ENCODE measurements at places on chromosomes 5 and 9.
A peak's percentile ranks its signal among the peaks of the same experiment; 100 is the strongest.

- no peak for DNase-seq
Observed at GRCh38 chr5:84130006-84130580, 254.6 kb downstream of the EDIL3 start.

GRCh38 chr9:106420511-106420944 is 442.4 kb upstream of the ZNF462 start:
- DNase-seq: no peak

DNA sequence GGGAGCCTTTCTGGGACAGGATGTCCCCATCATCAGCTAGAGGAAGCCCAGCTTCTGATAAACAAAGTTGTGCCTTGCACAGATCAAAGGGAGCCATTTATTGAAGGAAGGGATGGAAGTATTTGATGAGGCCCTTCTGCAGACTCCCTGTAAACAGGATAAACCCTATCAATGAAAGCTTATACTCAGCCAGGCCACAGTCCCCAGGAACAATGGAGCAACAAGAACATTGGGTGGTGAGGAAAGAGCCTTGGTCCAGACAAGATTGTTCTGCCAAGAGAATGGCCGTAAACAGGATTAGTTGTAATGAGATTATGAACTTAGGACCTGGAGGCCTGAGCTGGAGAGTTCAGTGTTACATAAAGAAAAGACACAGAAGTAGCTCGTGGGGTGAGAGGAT is 40.5 kb upstream of the LIFR start:
- DNase-seq: no peak

GRCh38 chr5:99316484-99316883 is 387.7 kb upstream of the CHD1 start:
- DNase-seq: no peak

DNA sequence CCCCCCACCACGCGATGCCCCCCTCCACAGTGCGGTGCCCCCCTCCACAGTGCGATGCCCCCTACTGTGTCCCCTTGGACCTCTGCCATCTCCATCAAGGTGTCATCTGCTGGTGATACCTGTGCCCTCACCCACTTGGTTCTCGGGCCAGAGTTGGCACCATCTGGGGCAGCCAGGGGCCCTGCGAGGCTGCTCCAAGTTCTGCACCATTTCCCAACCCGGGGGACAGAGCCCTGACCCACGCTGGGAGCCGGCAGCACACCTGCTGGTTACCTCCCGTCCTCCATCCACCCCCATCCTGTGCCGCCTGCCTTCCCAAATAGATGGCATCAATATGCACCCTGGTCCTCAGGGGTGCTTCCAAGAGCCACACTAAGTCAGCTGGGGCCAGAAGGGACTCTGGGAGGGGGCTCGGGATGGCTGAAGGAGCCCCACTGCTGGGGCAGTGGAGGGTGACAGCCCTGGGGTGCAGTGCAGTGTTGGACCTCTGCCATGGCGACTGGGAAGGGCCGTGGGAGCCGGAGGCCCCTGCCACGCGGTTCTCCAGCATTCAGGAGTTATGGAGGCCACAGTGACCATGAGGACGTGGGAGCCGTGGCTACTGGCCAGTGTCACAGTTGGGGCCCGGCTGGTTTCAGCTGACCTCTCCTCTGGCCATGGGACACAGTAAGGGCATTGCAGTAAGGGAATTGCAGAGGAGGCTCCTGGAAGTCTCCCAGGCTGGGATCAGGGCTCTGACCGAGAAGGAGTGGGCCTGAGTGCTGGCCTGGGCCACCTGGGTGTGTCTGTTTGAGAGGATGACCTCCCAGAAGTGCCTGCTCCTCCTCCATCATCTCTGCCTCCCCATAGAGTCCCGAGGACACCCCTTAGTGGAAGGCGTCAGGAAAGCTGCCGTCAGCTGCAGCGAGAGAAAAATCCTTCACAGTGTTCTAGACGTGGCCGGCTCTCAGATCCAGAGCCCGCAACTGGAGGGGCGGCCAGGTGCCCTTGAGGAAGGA is 44.2 kb upstream of the NOTCH1 start:
- no peak for DNase-seq

GRCh38 chr9:26551451-26551850 is 341.2 kb downstream of the CAAP1 start:
- no peak for DNase-seq

DNA sequence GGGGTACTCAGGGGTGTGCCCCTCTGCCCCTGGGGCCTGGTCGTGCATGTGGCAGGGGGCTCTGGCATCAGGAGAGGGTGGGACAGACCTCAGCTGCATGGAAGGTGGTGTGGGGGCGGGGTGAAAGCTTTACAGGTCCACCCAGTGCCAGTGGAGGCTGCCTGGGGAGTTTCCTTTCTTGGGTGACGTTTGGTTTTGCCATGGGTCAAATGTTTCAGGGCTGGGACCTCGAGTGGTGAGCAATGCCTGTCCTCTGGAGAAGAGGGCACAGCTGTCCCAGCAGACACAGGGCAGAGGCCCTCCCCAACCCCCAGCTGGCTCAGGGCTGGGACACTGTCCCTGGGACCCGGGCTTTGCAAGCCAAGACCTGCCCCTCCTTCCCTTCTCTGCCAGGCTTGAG is 3.6 kb downstream of the RXRA start:
- peak; percentile 52 for DNase-seq

DNA sequence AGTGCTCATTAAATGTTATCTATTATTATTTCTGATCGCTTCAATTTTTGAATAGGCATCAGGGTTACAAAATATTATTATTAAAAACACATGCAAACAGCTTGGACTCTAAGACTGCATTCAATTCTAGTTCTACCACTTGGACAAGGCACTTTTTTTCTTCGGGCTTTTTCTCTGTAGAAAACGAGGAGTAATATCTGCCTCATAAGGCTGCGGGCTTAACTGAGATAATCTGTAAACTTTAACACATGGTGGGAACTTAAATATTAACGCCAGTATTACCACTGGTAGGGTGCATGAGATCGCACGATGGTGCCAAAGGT is 511 bp upstream of the SPDL1 start:
- DNase-seq: no peak

DNA sequence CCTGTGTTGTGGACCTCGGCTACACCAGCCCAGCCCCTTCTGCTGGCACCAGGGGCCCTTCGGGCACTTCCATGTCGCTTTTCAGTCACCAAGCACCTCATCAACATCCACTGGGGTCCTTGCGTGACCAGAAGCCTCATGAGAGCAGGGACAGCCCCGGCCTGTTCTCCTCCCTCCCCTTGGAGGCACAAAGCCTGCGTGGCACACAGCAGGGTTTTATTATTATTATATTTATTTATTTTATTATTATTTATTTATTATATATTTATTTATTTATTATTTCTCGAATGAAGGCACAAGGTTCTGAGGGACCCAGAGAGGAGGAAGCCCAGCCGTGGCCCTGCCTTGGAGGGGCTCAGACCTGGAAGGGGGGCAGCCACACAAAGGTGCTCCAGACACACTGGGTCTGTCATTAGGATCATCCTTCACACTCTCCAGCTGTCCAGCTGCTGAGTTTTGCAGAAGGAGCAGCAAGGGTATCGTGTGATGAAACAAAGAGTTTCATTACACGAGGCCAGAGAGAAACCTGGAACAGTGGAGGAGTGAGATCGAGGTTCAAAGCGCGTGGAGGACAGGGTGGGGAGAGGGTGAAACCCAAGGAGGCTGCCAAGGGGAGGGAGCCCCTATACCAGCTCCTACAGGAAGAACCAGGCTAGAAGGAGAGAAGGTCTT is 5.2 kb downstream of the VAV2 start:
- no peak for DNase-seq

GRCh38 chr9:106864373-106865143 is 1.6 kb downstream of the ZNF462 start:
- DNase-seq: peak; percentile 56

GRCh38 chr5:20109326-20109725 is 121.3 kb upstream of the CDH18 start:
- no peak for DNase-seq
